ENCODE measurements at places on chromosomes 16 and 17. TPM values are rescaled to one million over a fixed set of nuclear protein-coding genes. Genes with fewer than 3 reads are reported as not detected.

DNA sequence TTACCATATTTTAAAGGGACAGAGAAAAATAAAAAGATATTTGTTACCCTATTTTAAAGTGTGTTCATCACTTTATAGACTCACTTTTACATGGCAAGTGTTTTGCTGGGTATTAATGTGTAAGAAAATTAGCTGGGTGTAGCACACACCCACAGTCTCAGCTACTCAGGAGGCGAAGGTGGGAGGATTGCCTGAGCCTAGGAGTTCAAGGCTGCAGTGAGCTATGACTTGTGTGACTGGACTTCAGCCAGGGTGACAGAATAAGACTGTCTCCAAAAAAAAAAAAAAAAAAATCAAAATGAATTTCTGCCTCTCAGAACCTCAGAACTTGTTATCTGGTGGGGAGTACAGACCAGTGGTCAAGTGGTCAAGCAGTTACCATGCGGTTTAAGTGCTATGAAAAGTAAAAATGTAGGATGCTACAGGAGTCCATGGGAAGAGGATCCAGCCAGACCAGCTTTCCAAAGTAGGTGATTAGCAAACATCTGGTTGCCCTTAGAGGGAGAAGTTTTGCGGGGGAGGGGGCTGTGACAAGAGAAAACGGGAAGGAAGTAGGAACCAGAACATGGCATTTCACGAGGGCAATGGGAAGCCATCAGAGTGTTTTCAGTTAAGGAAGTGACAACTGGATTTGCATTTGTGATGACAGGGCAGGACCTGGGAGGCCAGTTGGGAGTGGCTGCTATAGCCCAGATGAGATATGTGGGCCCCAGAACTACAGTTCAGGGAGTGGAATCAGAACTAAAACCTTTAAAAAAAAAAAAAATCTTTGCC, 13.9 kb downstream of the CNEP1R1 start:
- H3K4me3 ChIP-seq = no peak overlapping the region
- H3K36me3 ChIP-seq = peaks cover 36% of the 10 kb centered on the region
- peak; percentile 64 for DNase-seq
- peaks cover 35% of the 10 kb centered on the region for H3K4me1 ChIP-seq
- H3K27me3 ChIP-seq = no peaks in the 10 kb centered on the region

- H3K27me3 ChIP-seq = no peaks in the 10 kb centered on the region
- H3K36me3 ChIP-seq = no peaks in the 10 kb centered on the region
- no peak overlapping the region for H3K27ac ChIP-seq
- no peak for DNase-seq
Measured at GRCh38 chr17:27945333-27945616, 52.1 kb upstream of the LYRM9 start.

DNA sequence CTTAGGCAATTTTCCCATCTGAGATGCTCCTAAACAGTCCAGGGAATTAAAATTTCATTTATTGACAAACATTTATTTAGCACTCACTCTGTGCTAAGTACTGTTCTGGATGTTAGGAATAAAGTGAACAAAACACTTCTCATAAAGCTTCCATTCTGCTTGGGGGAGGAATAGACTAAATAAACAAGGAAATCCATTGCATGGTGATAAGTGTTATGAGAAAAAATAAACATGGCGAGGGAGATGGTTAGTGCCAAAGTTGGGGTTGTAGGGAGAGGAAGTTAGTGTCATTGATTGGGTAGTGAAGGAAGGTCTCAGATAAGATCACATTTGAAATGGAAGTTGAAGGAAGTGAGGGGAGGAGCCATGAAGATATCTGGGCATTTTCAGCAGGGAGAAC, 72.2 kb upstream of the CES5A start:
- H3K27ac ChIP-seq = no peak overlapping the region
- H3K4me3 ChIP-seq = no peak overlapping the region
- no peak for DNase-seq
- no peaks in the 10 kb centered on the region for H3K27me3 ChIP-seq
- H3K36me3 ChIP-seq = no peaks in the 10 kb centered on the region
- no peaks in the 10 kb centered on the region for H3K4me1 ChIP-seq

DNA sequence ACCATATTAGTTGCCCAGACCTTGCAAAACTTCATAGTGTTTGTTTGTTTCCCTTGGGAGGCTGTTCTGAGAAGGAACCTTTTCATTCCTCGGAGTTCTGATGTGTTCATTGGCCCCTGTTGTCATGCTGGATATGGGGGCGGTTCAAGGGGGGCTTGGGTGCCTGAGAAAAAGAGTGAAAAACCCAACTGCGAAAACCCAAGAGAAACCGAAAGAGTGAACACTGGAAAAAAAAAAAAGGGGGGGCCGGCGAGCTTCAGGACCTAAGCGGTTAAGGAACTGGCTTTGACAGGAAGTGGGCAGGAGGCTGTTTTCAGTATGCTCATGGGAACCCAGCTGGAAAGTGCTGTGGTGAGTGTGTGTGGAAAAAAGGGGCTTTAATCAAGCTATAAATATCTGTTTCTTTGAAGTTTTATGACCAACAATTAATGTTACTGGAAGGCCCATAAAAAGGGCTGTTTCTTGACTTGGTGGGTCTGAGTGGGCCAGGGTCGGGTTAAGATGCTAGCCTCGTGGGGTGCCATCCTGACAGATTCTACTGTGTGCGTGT, 510.7 kb downstream of the MAF start:
- DNase-seq = no peak
- H3K4me3 ChIP-seq = no peak overlapping the region
- peaks cover 14% of the 10 kb centered on the region for H3K4me1 ChIP-seq
- H3K36me3 ChIP-seq = no peaks in the 10 kb centered on the region
- no peaks in the 10 kb centered on the region for H3K27me3 ChIP-seq

GRCh38 chr16:66614161-66614802, 9.8 kb downstream of the CMTM3 start:
- DNase-seq = no peak
- peaks cover 62% of the 10 kb centered on the region for H3K36me3 ChIP-seq
- H3K4me1 ChIP-seq = peaks cover 7% of the 10 kb centered on the region
- no peak overlapping the region for H3K27ac ChIP-seq
- no peak overlapping the region for H3K4me3 ChIP-seq

DNA sequence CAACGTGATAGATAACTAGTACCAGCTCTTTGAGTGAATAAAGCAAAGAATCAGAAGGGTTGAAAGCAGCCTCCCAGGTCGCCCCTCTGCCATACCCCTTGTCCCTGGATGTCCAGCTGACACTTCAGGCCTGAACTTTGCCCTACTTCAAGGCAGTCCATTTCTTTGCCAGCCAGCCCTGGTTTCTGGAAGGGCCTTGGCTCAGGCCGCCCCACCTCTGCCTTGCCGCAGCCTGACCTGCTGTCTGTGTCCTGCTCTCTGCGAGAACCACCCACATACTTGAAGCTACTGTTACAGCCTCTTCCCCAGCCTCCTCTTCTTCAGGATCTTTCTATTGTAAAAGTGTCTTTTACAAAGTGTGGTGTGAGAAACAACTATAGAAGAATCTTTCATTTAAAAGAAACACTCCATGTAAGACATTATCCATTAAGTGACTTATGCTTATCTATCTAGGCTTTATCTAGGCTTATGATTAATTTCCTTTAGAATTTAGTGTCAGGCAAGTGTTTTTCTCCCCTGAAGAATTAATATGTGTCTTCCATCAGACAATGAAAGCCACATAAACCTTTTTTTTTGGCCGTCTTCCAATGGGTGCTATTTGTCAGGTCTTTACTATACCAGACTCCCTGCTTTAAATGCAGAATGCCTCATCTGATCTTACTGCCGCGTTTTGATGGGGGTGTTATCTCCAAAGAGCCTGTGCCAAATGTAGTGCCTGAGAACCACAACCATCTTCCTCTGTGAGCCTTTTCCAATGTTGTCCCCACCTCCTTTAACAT, 133.9 kb downstream of the SOCS1 start:
- H3K27ac ChIP-seq = no peak overlapping the region
- H3K27me3 ChIP-seq = no peaks in the 10 kb centered on the region
- DNase-seq = no peak
- no peak overlapping the region for H3K4me3 ChIP-seq

- peaks cover 46% of the 10 kb centered on the region for H3K4me1 ChIP-seq
- no peaks in the 10 kb centered on the region for H3K36me3 ChIP-seq
- no peak overlapping the region for H3K4me3 ChIP-seq
- no peak for DNase-seq
- H3K27me3 ChIP-seq = no peaks in the 10 kb centered on the region
Measured at GRCh38 chr17:35804658-35805192, 4.6 kb upstream of the TAF15 start.

GRCh38 chr17:39675390-39676082, 7.3 kb downstream of the PNMT start:
- H3K4me1 ChIP-seq = peaks cover 46% of the 10 kb centered on the region
- H3K27ac ChIP-seq = peak overlapping the region; percentile 60
- peaks cover under 1% of the 10 kb centered on the region for H3K27me3 ChIP-seq
- no peak for DNase-seq

- peak overlapping the region; percentile 69 for H3K27ac ChIP-seq
- DNase-seq = peak; percentile 70
- no peak overlapping the region for H3K4me3 ChIP-seq
- H3K27me3 ChIP-seq = no peaks in the 10 kb centered on the region
- no peaks in the 10 kb centered on the region for H3K36me3 ChIP-seq
Measured at GRCh38 chr17:29155227-29155965, 24.8 kb downstream of the MYO18A start.

Gene XAF1
- total RNA-seq = 129 TPM

Gene WFDC1
- 18.0 TPM for total RNA-seq

Gene GOT2
- 50.7 TPM for total RNA-seq

Gene NOMO2
- 118 TPM for total RNA-seq

Gene ALOX15B
- 53.5 TPM for total RNA-seq

Data from lower lobe of right lung (tissue), 2 donors.